ENCODE measurements at places on chromosomes 1 and 21.
A peak's percentile ranks its signal among the peaks of the same experiment; 100 is the strongest.

DNA sequence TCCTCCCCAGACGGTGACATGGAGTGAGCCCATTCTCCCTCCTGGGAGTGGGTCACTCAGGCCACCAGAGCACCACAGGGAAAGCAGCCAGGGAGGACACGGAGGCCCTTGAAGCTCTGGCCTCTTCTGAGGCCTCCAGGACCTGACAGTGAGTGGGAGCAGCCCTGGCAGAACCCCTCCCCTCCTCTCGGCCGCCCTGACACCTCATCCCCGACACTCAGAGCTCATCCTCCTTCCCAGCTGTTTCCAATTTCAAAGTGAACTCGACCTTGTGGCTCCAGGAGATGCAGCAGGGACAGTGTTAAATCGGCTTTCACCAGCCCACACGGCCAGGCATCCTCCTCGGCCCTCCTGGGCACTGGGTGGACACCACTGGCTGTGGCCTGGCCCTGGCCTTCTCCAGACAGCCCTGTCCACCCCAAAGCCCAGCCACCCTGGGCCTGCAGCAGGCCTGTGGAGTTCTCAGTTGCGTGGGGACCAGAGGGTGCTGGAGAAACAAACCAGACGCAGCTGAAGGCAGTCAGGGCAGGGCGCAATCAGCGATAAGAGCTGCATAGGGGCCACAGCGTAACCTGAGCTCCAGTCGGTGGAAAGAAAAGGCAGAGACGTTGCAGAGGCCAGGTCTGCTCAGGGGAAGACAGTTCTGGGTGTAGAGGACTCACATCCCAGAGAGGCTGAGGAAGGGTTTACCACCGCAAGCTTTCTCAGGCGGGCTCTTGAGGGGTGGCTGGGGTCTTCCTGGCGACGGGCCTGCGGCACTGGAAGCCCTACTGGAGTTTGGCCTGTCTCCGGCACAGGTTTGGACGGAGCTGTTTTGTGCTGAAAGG, 27.1 kb downstream of the FTCD start:
- DNase-seq: no peak

DNA sequence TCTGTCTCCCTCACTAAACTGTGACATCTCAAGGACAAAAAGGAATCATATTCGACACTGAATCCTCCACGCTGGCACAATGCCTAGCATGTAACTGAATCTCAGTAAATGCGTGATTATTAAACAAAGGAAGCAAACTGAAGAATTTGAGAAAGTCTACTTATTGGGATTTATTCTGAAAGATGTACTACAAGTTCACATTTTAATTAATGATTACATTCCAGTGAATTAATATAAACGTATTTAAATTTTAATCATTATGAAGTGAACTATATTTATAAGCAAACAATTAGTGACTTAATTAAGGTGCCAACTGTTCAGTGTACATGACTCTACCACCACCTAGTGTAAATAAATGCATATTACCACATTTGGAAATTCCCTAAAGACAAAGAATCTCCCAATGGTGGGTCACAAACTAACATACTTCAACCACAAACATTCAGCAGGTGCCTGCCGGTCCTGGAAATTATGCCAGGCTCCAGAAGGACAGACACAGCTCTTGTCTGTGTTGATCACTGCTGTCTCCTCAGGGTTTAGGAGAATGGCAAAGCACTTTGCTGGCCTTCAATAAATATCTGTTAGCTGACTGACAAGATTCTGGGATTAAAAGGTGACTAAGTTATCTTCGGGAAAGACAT, 56.3 kb downstream of the SMYD3 start:
- DNase-seq: no peak

DNA sequence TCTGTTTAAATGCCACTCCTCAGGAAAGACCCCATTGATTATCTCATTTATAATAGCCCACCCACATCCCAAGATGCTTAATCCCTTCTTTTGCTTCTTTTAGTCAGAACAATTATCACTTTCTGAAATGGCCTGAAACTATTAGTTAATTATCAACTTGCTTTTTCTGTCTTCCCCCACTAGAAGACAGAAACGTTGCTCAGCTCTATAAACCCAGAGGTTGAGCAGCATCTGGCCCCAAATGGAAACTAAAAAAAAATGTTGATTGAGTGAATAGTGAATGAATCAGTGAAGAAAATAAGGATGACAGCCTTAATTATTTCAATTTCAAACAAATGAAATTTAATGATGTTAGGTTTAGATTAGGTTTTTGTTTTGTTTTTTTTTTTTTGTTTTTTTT, 38.2 kb upstream of the PIGC start:
- no peak for DNase-seq

DNA sequence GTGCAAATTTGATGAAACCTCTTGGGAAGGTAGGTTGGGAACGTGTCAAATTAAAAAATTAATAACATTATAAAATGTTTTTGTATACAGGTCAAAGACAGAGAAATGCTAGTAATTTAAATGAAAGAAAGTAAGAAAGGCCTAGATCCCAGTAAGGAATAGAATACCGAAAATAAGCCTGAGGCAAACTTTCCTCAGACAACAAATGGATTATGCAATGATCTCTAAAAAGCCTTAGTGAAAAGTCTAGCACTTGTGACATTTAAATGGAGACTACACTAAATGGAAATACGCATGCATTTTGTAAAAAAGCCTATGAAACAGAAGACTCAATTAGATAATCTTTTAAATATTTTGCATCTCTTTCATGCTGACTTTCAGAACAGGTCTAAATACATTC, 138.5 kb upstream of the ZNHIT6 start:
- DNase-seq: no peak

DNA sequence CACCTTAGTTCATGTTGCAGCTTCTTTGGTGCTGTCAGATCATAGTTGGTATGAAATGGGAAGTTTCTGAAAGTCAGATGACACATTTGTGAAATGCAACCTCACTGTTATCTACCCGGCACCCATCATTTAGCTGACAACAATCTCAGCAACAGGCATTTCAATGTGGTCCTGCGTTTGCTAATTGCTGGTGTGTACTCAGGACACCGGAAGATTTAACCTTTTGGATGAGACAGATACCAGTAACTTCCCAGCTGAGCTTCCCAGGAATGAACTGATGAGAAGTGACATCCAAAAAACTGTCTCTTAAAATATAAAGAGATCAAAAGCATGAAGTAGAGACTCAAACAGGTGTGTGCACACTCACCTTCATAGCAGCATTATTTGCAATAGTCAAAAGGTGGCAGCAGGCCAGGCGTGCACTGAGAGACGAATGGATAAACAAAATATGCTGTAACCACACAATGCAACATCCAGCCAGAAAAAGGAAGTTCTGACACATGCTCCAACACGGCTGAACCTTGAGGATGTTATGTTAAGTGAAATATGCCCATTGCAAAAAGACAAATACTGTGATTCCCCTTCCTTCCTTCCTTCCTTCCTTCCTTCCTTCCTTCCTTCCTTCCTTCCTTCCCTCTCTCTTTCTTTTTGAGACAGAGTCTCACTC, 7.9 kb upstream of the CLDN14 start:
- DNase-seq: no peak

GRCh38 chr1:7516341-7516740, 254.8 kb upstream of the VAMP3 start:
- DNase-seq: no peak

GRCh38 chr1:184888505-184888904, 85.8 kb downstream of the NIBAN1 start:
- peak; percentile 28 for DNase-seq

- no peak for DNase-seq
These were observed 145.2 kb downstream of the ADSS2 start for GRCh38 chr1:244306544-244306943.

GRCh38 chr1:182656842-182657397, 27.5 kb downstream of the RGS8 start:
- DNase-seq: no peak

DNA sequence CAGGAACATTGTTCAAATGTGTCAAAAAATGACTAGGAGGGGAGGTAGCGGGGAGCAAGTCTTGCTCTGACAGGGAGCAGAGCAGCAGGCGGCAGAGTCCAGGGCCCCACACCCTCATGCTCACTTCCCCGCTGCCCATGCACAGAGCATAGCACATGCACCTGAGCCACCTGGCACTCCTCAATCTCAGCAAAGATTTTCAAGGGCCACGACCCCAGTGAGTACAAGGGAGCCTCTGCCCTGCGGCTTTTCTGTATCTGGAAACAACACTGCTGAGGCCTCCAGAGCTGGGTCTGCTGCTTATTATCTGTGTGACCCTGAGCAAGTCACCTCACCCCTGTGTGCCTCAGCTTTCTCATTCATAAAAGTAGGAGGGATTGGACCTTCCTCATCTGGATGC, 1.1 kb upstream of the GJB3 start:
- DNase-seq: no peak

DNA sequence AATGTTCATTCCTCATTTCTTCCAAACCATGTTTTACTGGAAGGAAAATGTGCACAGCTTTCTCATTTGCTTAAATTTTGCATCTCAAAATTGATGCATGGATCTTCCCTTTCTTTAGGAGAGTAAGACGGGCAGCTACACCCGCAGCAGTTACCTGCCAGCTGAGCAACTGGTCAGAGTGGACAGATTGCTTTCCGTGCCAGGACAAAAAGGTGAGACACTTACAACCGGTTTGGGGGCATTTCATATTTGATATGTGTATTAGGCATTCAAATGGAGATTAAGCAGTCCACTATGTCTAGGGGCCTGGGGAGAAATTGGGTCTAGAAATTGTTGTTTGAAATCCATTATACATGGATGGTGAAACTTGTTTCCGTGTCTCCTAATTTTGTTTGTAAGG, 12.9 kb downstream of the C8A start:
- no peak for DNase-seq

- no peak for DNase-seq
These were observed 74.9 kb downstream of the RRAGC start for GRCh38 chr1:38784452-38785284.

GRCh38 chr1:20551161-20551560, 1.2 kb upstream of the FAM43B start:
- no peak for DNase-seq

DNA sequence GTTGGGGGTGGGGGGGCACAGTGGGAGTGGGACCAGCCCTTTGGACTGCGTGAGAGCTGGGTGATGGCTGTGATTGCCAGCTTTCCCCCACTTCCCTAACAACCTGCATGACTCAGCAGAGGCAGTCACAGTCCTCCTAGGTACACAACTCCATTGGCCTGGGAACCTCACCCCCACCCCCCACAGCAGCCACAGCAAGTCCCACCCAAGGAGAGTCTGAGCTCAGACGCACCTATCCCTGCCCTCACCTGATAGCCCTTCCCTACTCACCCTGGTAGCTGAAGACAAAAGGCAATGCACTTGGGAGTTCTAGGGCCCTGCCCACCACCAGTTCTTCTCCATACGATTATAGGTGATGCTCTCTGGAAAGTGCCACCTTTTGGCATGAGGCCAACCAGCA, 188.9 kb downstream of the ZNF648 start:
- no peak for DNase-seq

DNA sequence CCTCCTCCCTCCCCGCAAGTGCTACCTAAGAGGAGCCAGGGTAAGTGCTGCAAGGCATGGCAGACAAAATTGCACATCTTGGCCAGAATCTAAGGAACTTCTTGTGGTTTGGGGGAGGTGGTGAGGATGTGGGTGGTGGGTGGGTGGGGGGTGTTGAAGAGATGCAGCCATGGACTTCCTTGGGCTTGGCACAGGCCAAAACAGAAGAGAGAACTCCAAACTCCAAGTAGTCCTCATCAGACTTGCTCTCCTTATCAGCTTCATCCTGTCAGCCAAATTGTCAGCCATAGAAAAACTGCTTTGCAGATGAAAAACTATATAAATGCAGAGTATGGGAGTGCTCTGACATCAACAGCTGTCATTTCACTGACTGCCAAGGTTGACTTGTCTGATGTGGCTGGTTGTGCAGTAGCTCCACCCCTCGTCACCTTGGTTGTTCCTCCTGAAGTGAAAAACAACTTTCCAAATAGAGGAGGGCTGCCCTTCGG, 7.1 kb downstream of the AMIGO1 start:
- no peak for DNase-seq

DNA sequence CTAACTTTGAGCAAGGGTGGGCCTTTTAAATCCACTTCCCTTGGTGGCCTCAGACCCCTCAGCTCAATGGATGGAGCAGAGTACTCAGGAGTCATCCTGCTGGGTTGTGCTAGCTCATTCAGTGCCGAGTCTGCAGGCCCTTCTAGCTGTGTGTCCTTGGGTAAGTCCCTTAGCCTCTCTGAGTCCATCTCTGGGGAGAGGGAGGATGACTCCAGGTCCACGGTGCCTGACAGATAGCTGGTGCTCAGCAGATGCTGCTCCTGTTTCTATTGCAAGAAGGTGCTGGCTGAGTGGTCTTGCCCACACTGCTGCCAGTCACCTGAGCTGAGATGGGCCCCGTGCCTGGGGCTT, 11.0 kb downstream of the LDLRAP1 start:
- no peak for DNase-seq

- no peak for DNase-seq
These were observed 8.7 kb downstream of the TNFRSF14 start for GRCh38 chr1:2564815-2565374.

- peak; percentile 61 for DNase-seq
These were observed 65.4 kb downstream of the PATJ start for GRCh38 chr1:61807606-61808140.

- no peak for DNase-seq
These were observed 4.7 kb downstream of the S100A2 start for GRCh38 chr1:153560771-153561465.

DNA sequence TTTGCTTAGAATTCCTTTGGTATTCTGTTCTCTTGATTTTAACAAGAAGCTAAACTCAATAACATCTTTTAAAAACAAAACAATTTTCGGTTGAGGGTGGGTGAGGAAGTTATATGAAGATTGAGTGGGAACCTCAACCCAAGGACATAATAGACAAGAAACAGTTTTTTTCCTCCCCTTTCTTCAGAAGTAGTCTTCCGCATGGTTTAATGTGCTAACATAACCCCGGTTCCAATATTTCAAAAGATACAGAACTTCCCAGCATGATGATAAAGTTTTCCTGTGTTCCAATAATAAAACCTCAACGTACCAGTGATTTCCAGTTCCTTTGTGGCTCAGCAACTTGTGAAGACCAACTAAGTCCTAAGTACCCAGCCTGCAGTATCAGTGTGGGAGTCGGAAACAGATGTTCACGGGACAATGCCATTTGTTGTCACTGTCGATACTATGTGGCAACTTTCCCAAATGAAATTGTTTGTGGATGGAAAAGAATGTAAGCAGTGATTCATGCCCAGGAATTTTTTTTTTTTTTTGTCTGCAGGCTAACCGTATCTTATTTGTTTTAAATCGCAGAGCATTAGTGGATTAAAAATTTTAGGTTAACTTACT, 48.5 kb downstream of the NR5A2 start:
- DNase-seq: peak; percentile 24

- DNase-seq: no peak
These were observed 132.6 kb upstream of the ETV3 start for GRCh38 chr1:157270705-157271274.

GRCh38 chr1:226661965-226662364, 77.1 kb downstream of the ITPKB start:
- no peak for DNase-seq

GRCh38 chr1:42420911-42421585, 34.8 kb downstream of the ZMYND12 start:
- peak; percentile 81 for DNase-seq

GRCh38 chr1:160779626-160780397, 16.2 kb upstream of the LY9 start:
- no peak for DNase-seq

GRCh38 chr1:226128487-226129075, 58.0 kb downstream of the ACBD3 start:
- no peak for DNase-seq

Data from forelimb muscle (tissue), 1 donor.